ENCODE measurements at places on chromosomes 5 and 9. TPM values are rescaled to one million over a fixed set of nuclear protein-coding genes. Genes with fewer than 3 reads are reported as not detected.

BTNL8 gene
- total RNA-seq = 0.19 TPM

SPTLC1 gene
- total RNA-seq = 127 TPM

GARNL3 gene
- total RNA-seq = 2.4 TPM

RASGRF2 gene
- 26.4 TPM for total RNA-seq

SUSD3 gene
- total RNA-seq = not detected

EIF4E1B gene
- not detected for total RNA-seq

SPATA31D4 gene
- total RNA-seq = not detected

SLC34A3 gene
- not detected for total RNA-seq

HNRNPA0 gene
- total RNA-seq = 11.1 TPM

- DNase-seq = no peak
Observed at GRCh38 chr5:171137768-171138525, 171.1 kb upstream of the TLX3 start.

DNA sequence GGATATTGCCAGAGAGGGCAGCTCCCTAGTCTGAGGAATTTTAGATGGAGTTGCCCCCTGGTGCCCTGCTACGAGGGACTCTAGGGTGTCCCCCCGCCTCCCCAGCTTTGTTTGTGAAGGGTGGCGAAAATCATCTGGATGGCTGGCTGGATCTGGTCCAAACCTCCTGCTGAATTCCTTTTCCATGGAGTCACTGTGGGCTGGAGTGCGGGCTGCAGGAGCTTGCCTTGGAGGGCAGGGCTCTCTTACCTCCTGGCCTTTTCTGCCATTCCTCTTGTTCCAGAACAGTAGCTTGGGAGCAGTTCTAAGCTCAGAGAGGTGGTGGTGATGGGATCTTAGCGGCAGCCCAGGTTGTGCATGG is 2.1 kb downstream of the SYNPO start:
- DNase-seq = peak; percentile 91

GRCh38 chr9:131997779-131998178 is 81.9 kb downstream of the MED27 start:
- DNase-seq = no peak

- DNase-seq = no peak
Observed at GRCh38 chr5:140674211-140674610, 835 bp upstream of the DND1 start.

DNA sequence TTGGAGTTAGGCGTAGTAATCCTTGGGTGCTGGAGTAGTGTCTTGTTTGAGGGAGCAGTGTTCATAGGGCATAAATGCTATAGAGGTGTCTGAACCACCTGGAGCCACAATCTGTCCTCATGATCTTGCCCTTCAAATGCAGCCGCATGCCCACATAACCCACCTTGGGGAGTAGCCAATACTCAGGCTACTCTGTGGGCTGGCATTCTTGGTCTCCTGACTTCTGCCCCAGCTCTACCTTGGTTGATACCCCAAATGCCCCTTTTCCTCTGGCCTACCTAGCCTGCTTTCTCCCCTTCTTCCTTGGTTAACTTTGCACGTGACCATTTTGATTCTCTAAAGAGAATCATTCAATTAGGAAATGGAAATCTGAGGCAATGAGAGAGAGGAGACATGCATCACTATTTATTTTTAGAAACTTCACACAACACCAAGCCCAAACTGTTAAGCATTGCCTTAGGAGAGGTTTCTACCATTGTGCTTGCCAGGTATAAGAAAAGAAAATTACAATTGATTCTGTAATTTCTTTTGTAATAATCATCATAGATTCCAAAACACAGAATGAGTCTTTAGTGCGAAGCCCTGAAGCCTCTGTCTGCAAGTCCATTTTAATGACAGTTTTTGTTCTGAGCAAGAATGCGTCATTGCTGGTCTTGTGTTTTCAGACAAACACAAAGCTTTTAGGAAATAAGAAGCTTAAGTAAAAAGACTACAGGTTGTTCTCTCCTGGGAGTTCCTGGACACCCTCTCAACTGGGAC is 135.2 kb downstream of the C9orf152 start:
- no peak for DNase-seq

DNA sequence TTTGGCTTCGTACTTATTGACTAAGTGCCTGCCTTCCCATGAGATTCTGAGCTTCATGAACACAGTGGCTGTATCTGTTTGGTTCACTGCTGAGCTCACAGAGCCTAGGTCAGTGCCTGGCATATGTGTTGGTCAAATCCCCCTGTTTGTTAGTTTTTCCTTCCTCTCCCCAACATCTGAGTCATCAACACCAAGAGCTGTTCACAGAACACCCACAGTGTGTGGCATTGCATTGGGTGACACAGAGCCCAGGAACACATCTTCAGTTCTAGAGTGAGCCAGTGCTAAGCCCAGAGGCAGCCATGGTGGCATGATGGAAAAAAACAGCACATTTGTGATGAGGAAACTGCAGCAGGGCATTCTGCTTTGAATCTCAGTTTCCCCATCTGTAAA is 294.6 kb downstream of the SEC61B start:
- no peak for DNase-seq

GRCh38 chr9:111282845-111283244 is 47.2 kb downstream of the OR2K2 start:
- DNase-seq = no peak

DNA sequence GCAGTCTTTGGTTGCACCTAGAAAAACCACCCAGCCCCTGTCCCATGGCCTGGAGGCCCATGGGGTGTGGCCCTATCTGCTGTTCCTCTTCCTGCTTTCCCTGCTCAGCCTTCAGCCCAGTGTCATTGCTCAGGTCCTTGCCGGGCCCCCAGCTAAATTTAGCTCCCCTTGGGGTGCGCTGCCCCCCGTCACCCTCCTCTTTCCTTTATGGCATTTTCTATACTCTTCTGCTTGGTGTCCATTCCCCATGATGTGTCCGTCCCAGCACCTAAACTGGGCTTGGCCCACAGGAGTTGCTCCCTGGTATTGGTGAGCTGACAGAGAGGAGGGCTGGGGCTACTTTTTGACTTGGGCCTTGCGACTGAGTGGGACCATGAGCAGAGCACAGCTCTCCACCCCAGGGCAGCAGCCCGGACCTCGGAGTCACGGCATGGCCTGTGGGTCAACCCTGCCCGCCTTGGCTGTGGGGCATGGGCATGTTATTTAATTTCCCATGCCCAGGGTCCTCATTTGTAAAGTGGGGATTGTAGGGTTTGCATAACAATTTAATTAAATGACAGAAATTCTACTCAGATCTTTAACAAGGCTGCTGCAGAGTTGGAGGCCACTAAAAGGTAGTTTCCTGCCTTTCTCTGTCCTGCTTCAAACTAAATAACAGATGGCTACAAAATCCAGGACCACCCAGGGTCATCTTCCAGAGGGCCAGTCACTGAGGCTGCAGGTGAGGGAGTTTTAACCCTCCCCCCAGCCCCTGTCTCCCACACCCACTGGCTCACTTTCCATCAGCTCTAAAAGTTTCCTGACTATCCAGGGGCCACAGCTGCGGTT is 98.2 kb downstream of the DAP start:
- no peak for DNase-seq

DNA sequence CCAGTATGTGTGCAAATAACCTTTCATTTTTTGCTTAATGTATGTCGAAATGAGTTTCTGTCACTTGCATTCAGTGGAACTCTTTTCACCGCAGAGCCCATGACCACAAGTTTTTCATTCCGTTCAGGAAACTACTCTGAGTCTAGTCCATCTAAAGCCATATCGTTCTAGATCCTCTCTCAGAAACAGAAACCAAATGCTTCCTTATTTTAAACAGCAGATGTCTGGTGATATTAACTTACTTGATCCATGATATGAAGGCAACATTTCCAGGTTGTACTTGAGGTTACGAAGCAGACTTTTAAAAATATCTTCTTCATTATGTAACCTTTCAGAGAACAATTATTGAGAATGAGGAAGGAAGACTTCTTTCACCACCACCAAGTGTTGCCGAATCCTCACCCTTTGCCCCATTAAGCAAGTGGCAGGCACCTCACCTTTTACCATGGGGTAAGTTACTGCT is 72.4 kb upstream of the GNAQ start:
- no peak for DNase-seq

DNA sequence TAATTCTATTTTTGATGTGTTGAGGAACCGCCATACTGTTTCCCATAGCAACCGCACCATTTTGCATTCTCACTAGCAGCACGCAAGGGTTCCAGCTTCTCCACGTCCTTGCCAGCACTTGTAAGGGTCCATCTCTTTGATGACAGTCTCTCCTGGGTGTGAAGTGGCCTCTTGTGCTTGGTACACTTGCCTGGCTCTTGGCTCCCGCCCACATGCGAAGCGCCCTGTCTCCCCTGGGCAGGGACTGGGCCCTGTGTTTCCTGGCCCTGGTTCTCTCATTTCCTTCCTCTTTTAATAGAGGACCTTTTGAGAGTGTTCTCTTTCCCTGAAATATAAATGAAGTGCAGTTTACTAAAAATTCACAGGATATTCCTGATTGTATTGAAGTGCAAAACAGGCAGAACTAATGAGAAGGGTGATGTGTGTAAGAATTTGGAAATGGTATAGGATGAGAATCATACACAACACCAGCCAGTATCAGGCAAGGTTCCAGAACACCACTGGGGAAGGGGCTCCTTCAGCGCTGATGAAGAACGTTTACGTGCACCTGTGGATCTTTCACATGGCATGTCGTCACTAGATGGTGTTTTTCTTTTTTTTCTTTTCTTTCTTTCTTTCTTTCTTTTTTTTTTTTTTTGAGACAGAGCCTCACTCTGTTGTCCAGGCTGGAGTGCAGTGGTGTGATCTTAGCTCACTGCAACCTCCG is 73.0 kb downstream of the EHMT1 start:
- DNase-seq = peak; percentile 60

GRCh38 chr9:112541685-112542084 is 55.1 kb downstream of the KIAA1958 start:
- no peak for DNase-seq

DNA sequence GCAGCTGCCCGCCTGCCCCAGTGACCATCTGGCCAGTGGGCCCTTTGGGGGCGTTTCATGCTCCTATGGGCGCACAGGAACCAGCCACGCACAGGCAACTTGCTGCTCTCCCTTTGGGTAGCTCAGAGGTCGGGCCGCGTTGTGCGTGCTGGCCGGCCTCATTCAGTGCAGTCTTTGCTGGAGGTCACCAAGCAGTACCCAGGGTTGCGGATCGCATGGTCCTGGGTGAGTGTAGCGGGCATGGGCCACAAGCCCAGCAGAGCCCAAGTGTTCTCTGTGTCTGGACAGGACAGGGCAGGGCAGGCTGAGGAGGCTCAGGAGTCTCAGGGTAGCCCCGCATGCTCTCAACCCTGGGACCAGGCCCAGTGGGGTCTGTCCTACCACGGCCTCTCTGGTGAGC is 9.9 kb upstream of the MRNIP start:
- DNase-seq = no peak

DNA sequence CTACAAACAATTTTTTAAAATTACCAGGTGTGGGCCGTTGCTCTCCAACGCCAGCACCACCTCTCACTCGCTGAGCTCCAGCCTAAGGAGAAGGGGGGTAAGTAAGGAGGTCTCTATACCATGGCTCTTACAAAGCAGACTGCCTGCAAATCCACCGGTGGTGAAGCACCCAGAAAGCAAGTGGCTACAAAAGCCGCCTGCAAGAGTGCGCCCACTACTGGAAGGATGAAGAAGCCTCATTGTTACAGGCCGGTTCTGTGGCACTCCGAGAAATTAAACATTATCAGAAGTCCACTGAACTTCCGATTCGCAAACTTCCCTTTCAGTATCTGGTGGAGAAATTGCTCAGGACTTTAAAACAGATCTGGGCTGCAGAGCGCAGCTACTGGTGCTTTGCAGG is 46.0 kb downstream of the CDO1 start:
- DNase-seq = no peak

GRCh38 chr9:136429683-136430491 is 9.8 kb downstream of the INPP5E start:
- no peak for DNase-seq

GRCh38 chr5:175765858-175766257 is 105.5 kb upstream of the CPLX2 start:
- DNase-seq = peak; percentile 4

DNA sequence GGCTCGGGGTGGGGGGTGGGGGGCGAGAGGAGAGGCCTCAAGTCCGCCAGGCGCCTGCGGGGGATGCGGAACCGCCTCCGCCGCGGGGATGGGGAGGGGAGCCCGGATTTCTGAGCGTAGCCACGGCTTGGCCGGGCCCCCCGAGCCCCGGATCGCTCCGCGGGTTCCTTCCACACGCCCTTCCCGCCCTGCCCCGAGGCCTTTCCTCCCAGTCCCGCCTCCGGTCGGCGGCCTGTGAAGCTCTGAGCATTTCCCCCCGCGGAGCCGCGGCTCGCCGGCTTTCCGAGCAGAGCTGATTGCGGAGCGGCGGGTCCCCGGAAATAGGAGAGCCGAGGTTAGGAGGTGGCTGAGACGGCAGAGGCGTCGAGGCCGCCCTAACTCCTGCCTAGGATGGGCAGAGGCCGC is 6.1 kb downstream of the IRX4 start:
- no peak for DNase-seq

GRCh38 chr5:178368274-178368673 is 135.7 kb upstream of the PHYKPL start:
- no peak for DNase-seq

- peak; percentile 86 for DNase-seq
Observed at GRCh38 chr9:107172160-107172978, 110.7 kb upstream of the RAD23B start.

- peak; percentile 64 for DNase-seq
Observed at GRCh38 chr9:123339666-123340510, 16.1 kb upstream of the CRB2 start.

GRCh38 chr9:95726756-95727155 is 148.7 kb upstream of the ERCC6L2 start:
- peak; percentile 75 for DNase-seq

GRCh38 chr5:93107141-93107540 is 473.9 kb downstream of the NR2F1-AS1 start:
- no peak for DNase-seq

All from dermis blood vessel endothelial cell (primary cell).